Aortic smooth muscle cell (primary cell): ENCODE measurements at places on chromosomes 5 and 9. TPM values are rescaled to one million over a fixed set of nuclear protein-coding genes. Genes with fewer than 3 reads are reported as not detected.

The RETREG1 gene
- total RNA-seq, result 1.1 and 1.6 TPM in 2 replicates

The RABEPK gene
- total RNA-seq, result 35.4 and 41.2 TPM in 2 replicates

The NR6A1 gene
- under 0.01 and 0.44 TPM in 2 replicates for total RNA-seq

The SPINK6 gene
- total RNA-seq, result not detected in 2 replicates

The TBCA gene
- total RNA-seq, result 126 and 141 TPM in 2 replicates

The NUTM2G gene
- total RNA-seq, result not detected in 2 replicates

The GDA gene
- total RNA-seq, result under 0.01 TPM in 1 of 2 replicates, not detected in the other

The IRX1 gene
- 0.50 and 0.53 TPM in 2 replicates for total RNA-seq

The MAMDC2 gene
- total RNA-seq, result 2.5 and 2.6 TPM in 2 replicates

The SPOCK1 gene
- total RNA-seq, result 50.3 and 224 TPM in 2 replicates

The CD14 gene
- total RNA-seq, result 1.6 and 2.4 TPM in 2 replicates
